ENCODE measurements at places on chromosomes 5 and 9.

DNA sequence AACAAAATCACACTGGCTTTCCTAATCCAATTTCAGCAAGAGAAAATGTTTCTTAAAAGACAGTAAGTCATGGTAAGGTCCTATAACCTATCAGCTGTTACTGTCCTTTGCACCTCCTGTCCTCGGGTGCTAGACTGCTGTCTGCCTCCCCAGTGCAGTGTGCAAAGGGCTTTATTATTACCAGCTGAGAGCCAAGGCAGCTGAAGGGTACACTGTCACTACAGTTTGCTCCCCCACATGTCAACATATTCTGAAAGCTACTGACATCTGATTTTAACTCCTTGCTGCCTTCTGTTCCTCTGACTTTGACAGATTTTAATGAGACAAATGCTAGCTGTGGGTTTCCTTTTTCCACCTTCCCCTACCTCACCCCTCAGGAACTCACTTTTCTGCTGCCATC lies 389.4 kb upstream of the SLC24A2 start:
- DNase-seq: no peak

DNA sequence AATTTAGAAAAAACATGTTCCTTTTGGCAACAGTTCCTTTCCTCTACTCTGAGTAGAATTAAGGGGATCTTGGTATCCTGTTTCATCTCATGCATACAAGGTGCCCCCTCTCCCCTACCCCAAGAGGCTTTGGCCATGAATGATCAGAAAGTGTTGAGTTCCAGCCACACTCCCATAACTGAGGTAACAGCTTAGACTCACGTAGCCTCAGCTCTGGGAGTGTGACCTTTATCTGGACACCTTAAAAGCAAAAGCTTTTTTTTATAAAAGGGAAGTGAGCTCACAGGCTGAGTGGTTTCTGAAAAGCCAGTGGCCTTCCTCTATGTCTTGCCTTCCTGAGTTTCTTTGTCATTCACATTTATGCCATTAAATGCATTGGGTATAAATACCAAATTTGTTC lies 900 bp upstream of the HAVCR2 start:
- DNase-seq: peak; percentile 54

GRCh38 chr5:140182803-140183367 lies 7.9 kb downstream of the CYSTM1 start:
- DNase-seq: no peak

DNA sequence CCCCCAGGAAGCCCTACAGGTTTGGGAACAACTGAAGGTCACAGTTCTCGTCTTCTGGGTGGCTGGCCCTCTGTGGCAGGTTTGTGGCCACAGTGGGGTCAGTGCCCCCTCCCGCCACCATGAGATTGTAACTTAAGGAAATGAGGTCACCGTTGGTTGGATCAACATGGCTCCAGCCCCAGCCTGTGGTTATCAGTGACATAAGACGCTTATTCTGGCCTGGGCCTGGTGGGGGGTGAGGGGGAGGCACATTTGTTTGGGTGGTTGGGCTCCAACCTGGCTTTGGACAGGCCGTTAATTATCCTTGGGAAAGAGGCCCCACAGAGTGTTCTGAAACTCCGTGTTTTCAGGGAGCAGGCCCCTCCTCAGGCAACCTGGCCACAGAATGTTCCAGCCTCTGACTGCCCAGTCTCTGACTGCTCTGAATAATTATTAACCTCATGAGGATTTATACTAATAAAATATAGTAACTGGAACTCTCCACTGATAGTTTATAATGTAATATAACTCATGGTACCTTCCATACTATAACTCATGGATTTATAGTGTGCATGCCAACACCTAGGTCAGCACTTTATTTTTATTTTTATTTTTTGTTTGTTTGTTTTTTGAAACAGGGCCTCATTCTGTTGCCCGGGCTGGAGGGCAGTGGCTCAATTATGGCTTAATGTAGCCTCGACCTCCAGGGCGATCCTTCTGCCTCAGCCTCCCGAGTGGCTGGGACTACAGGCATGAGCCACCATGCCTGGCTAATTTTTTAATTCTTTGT lies 58.0 kb upstream of the RPL26L1 start:
- no peak for DNase-seq

DNA sequence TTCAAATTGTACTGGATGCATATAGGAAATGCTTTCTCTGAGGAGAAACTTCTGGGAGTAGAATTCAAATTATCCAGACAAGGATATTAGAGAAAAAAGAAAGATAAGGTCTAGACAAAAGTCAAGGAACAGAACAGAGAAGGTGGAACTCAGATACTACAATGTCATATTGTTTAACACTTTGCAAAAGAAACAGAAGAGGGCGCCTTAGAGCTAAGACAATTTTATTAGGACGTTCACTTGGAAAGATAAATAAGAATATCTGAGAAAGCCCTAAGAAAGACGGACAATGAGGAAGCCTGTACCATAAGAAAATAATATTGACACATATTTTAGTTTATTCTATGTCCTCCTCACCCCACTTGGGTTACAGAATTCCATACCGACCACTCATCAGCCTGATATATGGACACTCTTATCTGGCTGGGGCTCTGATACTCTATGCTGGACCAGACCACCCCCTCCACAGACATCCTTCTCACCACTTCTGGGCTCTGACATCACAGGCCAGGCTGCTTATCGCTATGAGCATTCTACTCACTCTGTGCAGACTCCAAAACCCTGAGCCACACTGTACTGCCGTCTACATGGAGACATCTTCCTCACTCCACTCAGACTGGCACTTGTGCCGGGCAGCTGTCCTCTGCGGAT lies 9.1 kb upstream of the AK3 start:
- DNase-seq: peak; percentile 74

GRCh38 chr9:110073356-110073905 lies 134.5 kb downstream of the C9orf152 start:
- no peak for DNase-seq

- no peak for DNase-seq
These were observed 25.7 kb upstream of the BARHL1 start for GRCh38 chr9:132556714-132557113.

GRCh38 chr9:36382484-36382883 lies 17.6 kb downstream of the RNF38 start:
- no peak for DNase-seq

GRCh38 chr9:131394464-131395156 lies 724 bp downstream of the PRRC2B start:
- no peak for DNase-seq

DNA sequence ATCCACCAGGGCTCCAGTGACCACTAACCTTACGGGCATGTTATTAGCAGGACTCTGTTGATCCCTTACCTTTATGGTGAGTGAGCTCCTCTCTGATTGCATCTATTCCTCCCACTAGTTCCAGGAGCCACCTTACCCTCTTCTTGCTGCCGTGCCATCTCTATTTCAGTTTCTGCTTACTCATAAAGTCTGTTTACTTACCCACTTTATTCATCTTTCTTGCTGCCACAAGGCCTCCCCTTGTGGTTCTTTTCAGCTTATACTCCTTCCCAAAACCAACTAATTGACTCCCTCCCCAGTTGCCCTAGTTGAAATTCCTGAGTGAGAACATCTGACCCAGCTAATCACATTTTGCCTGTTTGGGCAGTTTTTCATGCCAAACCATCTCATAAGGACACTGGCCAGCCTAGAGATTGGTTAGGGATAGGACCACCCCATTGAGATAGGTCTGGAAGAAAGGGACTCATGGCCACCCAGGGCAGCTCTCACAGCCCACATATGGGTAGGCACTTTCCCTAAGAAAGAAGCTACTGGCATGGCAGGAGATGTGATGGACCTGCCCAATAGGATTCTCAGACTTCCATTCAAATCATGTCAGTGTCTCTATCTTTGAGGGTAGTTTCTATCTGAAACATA lies 412.7 kb downstream of the EFNA5 start:
- no peak for DNase-seq

DNA sequence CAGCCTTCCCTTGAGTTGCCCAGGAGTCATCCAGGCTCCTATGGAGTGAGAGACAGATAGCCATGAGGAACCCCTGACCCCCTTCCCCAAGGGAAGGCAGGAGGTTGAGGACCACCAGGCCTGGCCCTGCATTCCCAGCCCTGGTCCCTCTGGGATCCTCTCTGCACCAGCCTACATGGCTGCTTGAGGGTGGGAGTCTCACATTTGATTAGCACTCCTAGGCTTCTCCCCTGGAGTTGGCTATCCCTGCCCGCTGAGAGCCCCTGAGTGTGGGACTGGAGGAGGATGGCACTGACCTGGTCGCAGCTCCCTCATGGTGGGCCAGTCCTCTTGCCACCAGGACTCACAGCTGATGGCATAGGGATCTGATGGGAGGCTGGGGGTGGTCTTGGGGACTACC lies 46.7 kb downstream of the SAR1B start:
- no peak for DNase-seq

DNA sequence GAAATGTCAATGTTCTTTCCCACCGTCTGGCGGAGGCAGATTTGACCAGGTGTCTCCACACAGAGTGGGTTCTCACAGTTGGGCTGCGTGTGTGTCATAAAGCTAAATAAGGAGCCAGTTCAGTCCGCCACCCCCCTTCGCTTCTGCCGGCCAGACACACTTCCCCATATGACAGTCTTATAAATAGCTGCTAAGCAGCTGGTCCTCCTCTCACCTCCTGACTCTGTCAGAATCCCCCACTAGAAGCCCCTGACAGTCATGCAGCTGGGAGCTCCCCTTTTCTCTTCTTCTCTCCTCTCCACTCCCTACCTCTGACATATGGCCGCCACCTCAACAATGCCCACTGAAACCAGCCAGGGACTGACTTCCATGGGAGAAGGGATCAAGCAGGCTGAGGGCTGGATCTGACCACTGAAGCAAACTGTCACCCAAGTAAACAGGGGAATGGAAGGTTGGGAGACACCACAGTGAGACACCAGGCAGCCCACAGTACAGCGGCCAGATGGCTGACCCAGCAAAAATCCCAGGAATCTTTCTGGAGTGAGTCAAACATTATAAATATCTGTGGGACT lies 141.9 kb upstream of the EFNA5 start:
- DNase-seq: no peak
